Activated naive CD8-positive, alpha-beta T cell treated with anti-CD3 and anti-CD28 coated beads, Interleukin-2, amount 10 ng/mL, durations not matched to agents 7 days and 5 days (primary cell): ENCODE measurements at places on chromosomes 4 and X. TPM values are rescaled to one million over a fixed set of nuclear protein-coding genes. Genes with fewer than 3 reads are reported as not detected.

The SPACA5 gene
- not detected for total RNA-seq

- H3K36me3 ChIP-seq: no peaks in the 10 kb centered on the region
- no peak overlapping the region for H3K27ac ChIP-seq
- H3K4me3 ChIP-seq: no peak overlapping the region
Measured at GRCh38 chr4:8547912-8548730, 32.1 kb upstream of the GPR78 start.

DNA sequence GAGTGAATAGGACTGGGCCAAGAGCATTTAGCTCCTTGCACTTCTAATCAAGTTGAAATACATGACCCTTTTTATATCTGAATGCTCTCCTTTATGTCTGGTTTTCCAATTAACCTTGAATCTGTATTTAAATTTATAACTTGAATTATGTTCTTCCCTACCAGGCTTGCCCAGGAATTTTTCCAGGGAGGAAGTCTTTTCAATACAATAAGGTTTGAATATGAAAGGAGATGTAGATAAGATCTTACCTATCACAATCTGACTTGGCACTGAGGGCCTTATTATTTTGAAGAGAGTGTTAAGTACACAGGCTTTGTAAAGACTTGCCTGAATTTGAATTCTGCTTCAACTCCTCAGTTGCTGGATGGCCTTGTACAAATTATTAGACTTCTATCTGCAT lies 555.7 kb downstream of the PCDH7 start:
- H3K4me1 ChIP-seq: no peaks in the 10 kb centered on the region
- H3K4me3 ChIP-seq: no peak overlapping the region
- no peaks in the 10 kb centered on the region for H3K27me3 ChIP-seq
- no peak for DNase-seq

DNA sequence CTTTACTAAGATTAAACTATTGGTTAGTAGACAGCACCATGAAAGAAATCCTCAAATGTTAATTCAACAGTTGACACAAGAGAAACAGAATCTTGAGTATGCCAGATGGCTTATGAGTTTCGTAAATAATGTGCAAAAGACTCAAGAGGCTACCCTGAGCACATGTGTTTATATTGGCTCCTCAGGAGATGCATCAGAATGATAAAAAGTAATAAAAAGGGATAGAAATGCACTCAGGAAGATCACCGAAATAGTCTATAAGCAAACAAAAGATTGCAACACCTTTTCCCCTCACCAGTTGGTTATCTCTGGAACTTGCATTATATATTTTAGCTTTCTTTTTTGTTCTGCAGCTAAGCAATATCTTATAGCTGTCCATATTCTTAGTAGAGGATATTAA lies 84.4 kb downstream of the SCFD2 start:
- H3K27ac ChIP-seq: no peak overlapping the region
- peaks cover 1% of the 10 kb centered on the region for H3K4me1 ChIP-seq

The NXF2B gene
- total RNA-seq: not detected

The CENPVL2 gene
- total RNA-seq: not detected

The TASL gene
- 2.6 TPM for total RNA-seq

DNA sequence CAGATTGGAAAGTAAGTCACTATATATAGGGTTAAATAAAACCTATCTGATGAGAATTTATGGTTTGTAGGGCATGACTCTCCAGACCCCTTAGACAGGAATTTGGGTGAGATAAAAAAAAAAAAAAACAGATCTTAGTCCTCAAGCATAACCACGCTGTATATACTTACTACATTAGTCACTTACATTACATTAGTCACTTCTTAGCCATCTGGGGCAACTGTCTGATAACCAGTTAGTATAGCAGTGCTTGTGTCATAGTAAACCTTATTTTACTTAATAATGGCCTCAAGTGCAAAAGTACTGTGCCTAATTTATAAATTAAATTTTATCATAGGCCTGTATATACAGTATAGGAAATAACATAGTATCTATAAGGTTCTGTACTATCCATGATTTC lies 60.2 kb upstream of the RPS6KA6 start:
- H3K4me3 ChIP-seq: no peak overlapping the region
- H3K36me3 ChIP-seq: no peaks in the 10 kb centered on the region
- DNase-seq: no peak
- no peak overlapping the region for H3K27ac ChIP-seq
- H3K4me1 ChIP-seq: no peaks in the 10 kb centered on the region
- no peaks in the 10 kb centered on the region for H3K27me3 ChIP-seq

- H3K27me3 ChIP-seq: peaks cover 2% of the 10 kb centered on the region
- no peak for DNase-seq
Measured at GRCh38 chr4:110653321-110654253, 30.7 kb upstream of the PITX2 start.

DNA sequence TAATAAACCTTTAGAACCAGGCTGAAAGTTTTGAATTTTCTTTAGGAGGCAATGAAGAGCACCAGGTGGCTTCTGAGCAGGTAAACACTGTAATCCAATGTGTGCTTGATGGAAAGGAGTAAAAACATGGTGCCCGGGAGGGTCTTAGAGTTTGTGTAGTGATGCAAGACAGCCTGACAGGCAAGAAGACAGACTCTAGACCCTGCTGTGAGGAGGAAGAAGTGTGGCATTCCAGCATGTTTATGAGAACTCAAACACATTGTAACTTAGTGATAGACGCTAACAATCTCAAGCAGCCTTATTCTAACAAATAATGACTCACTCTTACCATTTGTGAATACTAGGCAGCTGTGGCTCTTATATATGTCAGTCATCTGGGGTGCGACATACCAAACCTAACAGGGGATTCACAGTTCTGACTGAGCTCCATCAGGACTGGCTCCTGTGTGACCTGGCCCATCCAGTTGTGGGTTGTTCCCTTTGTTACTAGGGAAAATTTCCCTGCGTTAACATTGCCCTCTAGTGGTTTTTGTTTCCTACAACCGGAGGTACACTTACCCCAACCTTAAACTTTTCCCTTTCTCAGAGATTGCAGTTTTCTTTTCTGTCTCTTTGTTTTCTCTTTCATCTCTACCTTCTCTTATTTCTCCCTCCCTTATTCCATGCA lies 53.8 kb downstream of the VSIG4 start:
- H3K27me3 ChIP-seq: peaks cover 2% of the 10 kb centered on the region
- H3K4me3 ChIP-seq: no peak overlapping the region
- H3K36me3 ChIP-seq: peaks cover 9% of the 10 kb centered on the region
- peak; percentile 27 for DNase-seq
